ENCODE measurements at places on chromosomes 7 and 10.

GRCh38 chr10:19935176-19935575 lies 118.9 kb downstream of the PLXDC2 start:
- no peak for DNase-seq

DNA sequence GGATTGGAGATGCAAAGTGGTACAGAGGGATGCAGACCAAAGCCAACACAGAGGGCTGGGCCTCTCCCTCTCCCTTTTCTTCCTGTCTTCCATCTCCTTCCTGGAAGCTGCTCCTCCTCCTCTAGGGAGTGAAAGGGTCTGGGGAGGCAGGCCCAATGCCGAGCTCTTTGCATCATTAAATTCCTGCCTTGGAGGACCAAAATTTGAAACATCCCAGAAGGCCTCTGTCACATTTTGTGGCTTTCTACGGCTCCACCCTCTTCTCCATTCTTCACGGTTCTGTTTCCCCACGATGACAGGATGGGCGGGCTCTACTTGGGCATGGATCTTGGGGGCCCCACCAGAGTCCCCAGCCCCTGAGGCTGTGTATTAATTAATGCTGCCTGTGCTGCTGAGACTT lies 76.4 kb downstream of the NEURL1 start:
- DNase-seq: peak; percentile 64

DNA sequence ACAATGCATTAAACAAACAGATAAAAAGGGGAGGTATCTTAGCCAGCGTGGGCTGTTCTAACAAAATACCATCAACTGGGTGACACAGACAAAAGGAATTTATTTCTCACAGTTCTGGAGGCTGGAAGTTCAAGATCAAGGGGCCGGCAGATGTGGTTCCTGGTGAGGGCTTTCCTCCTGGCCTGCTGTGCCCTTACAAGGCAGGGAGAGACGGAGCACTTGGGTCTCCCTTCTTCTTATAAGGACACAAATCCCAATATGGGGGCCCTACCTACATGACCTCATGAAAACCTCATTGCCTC lies 281.6 kb upstream of the KLF14 start:
- peak; percentile 85 for DNase-seq

GRCh38 chr10:24958721-24959381 lies 6.4 kb upstream of the PRTFDC1 start:
- DNase-seq: peak; percentile 65

DNA sequence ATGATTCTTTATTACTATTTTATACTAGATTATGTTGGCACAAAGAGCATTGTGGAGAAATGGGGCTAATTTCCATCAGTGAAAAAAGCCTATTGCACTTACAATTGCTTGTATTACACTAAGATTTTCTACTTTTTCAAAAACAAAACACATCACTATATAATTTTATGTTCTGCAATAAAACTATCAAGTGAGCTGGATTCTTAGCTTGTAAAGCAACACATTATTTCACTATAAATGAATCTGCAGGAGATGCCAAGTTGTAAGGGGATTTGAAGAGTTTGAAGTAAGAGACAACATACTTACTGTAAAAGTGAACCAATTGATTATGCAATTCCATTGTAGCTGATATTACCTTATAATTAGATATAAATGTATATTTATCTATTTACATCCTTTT lies 333.3 kb upstream of the SEMA3D start:
- DNase-seq: no peak

DNA sequence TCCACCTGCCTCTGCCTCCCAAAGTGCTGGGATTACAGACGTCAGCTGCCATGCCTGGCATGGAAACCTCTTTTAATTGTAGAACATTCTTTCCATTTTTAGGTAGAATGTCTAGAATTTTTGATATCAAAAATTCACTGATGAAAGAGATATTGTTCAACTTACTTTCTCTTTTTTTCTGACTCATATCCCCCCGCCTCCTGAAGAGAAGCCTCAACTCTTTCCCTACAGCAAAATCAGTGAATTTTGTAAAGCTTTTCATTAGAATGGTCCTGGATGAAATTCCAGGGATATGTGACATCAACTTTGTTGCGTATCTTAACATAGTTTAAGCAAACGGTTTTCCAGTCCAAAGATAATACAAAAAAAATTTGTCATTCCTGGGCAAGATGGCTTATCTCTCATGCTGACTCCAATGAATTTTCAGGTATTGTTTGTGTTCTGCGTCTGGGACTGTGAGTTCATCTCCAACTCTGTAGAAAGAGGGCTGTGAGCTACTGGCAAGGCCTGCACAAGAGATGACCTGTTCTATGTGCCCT lies 256.8 kb downstream of the BMPER start:
- DNase-seq: peak; percentile 71

GRCh38 chr7:29922921-29923700 lies 66.5 kb downstream of the SCRN1 start:
- DNase-seq: no peak

DNA sequence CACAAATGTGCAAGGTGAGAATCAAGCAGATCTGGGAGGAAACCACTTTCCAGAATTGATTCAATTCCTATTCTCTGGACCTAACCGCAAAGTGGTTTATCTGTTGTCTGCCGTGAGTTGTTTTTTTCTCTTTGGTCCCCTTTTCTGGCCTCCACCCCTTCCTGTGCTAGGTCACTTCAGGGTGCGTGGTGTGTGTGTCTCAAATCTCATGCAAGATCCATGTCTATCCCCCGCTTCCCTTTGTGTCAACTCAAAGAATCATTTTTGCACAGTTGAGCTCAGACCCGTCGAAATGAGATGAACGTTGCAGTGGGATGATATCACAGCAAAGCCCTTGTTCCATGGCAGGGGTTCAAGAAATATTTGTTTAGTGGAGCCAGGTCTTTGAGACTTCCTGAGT lies 184.5 kb downstream of the GATA3 start:
- DNase-seq: no peak

- peak; percentile 85 for DNase-seq
Measured at GRCh38 chr10:29105516-29106215, 183.2 kb upstream of the LYZL1 start.

DNA sequence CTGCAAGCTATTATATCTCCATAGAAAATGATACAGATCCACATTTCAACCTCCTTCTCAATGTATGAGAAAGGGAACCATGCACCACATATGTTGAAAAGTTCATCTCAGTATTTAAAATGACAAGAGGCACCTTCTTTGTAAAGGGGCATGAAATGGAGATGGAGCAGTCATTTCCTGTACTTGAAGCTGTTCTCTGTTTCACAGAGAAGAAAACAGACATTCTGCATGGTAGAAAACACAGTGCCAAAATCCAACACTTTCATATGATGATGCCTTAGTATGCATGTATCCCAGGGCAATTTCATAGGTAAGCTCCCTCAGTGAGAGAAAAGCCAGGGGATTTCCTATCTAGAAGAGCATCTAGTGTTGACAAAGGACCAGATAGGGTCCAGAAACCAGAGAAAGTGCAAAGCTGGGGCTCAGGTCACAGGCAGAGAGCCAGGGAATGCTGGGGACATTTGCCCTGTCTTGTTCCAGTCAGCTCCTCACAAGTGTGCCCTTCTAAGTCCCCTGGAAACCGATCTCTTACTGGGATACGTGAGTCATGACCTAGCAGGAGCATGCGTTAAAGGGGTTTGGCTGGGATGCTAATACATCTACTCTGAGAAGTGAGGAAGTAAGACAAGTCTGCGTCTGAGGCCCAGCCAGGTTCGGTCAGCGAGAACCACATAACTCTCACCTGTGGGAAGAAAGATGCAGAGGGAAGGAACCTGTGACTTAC lies 118.7 kb downstream of the ICA1 start:
- DNase-seq: no peak
